ENCODE measurements at places on chromosomes 4 and X.

- DNase-seq: no peak
Observed at GRCh38 chrX:5458300-5458842, 770.3 kb downstream of the NLGN4X start.

GRCh38 chr4:4524364-4524763 is 17.5 kb downstream of the STX18 start:
- no peak for DNase-seq

GRCh38 chr4:15925830-15926229 is 12.7 kb downstream of the FGFBP1 start:
- no peak for DNase-seq

- no peak for DNase-seq
Observed at GRCh38 chr4:181670506-181670905, 572.7 kb upstream of the TENM3 start.

DNA sequence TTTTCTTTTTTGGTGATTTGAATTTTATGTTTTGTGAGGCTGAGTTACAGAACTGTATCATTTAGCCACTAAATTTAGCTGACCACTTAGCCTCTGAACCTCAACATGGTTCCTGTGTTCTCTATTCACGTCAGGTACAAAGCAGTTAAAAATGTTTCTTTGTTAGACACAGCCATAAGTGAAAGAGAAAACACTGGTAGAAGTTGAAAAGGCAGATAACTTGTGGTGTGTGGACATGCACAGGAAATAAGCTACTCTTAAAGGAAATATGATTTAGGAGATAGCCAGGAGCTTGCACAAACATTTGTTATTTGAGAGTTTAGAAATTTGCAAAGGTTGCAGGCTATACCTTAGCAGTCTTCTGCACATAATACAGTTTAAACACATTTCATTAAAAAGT is 171.0 kb upstream of the RPS6KA3 start:
- DNase-seq: no peak

DNA sequence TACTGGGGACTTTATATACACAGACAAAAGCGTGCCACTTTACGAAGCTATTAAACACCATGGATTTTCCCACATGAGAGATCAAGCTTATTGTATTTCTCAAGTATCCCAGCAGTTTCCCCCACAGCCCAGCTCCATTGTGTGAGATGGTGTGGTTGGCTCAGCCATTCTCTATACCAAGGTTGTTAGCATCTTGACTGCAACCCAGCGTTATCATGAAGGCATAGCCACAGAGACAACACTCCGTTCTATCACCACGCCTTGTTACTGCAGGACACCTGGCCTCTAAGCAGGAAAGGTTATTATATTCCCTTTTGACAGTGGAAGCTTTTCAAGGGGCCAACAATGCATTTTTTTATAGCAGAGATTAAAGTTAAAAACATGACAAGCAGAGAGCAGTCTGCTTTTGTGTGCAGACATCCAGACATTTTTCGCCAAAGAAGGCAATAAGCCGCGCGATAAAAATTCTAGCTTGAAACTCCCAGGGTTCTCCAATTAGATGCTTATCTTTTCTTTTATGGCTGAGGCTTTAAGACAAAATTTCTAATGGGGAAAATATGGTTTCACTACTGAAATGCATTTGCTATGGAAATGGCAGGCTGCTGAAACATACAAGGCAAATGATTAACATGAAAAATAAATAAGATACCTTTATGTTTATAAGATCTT is 206.1 kb downstream of the MID1 start:
- no peak for DNase-seq

- DNase-seq: no peak
Observed at GRCh38 chrX:118346258-118347094, 570 bp downstream of the WDR44 start.

GRCh38 chrX:22202251-22202650 is 70.5 kb upstream of the CBLL2 start:
- DNase-seq: no peak

DNA sequence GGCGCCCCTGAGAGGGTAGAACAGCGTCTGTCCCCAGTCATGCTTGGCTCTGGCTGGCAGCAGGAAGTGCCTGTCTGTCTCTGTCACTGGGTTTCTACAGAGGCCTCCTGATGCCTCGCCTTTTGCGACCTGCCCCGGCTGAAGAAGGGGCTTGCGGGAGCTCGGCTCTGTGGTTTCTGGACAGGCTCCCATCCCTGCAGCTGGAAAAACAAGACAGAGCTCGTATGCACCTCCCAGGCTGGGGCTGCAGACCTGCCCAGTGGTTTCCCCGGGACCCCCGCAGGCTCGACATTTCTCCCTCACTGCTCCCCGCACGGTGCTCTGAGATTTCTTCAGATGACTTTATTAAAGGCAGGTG is 57.0 kb upstream of the SORCS2 start:
- no peak for DNase-seq

Measured in AML-193 (cell line).